Activated CD4-positive, alpha-beta T cell treated with anti-CD3 and anti-CD28 coated beads for 36 hours (primary cell): ENCODE measurements at places on chromosomes 16 and 17.

GRCh38 chr17:51355441-51356410 is 95.4 kb downstream of the UTP18 start:
- no peak for DNase-seq

GRCh38 chr16:86491640-86492023 is 18.7 kb upstream of the FOXF1 start:
- no peak for DNase-seq

- DNase-seq, result no peak
Observed at GRCh38 chr17:28908640-28909167, 5.8 kb upstream of the DHRS13 start.

DNA sequence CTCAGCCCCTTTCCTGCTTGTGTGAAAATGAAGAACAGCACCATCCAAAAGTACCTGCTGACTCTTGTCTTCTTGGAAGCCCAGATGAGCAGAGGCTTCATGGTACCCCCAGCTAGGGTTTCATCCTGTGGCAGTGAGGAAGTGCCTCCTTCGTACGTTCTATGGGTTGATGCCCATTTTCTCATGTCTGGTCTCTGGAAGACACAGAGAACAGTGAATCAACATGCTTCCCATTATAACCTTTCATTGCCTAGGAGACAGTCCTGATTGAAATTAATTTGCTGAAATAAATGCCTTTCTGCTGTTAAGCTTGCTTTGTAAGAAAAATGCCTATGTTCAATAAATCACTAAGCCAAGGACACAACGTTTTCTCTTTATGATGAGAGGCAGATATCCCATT is 36.5 kb downstream of the RCVRN start:
- DNase-seq, result no peak

DNA sequence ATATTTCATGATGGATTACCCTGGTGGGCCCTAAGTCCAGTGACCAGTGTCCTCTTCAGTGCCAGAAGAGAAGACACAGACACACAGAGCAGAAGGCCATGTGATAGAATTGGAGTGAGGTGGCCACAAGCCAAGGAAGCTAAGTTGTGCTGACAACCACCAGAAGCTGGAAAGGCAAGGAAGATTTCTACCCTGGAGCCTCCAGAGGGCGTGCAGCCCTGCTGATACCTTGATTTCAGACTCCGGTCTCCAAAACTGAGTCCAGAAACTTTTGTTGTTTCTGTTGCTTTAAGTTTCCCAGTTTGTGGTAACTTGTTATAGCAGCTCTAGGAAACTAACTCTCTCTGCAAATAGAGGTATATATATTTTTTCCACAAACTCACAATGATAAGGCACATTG is 396.6 kb upstream of the ASIC2 start:
- no peak for DNase-seq
